ENCODE measurements at places on chromosomes 16 and 17.

DNA sequence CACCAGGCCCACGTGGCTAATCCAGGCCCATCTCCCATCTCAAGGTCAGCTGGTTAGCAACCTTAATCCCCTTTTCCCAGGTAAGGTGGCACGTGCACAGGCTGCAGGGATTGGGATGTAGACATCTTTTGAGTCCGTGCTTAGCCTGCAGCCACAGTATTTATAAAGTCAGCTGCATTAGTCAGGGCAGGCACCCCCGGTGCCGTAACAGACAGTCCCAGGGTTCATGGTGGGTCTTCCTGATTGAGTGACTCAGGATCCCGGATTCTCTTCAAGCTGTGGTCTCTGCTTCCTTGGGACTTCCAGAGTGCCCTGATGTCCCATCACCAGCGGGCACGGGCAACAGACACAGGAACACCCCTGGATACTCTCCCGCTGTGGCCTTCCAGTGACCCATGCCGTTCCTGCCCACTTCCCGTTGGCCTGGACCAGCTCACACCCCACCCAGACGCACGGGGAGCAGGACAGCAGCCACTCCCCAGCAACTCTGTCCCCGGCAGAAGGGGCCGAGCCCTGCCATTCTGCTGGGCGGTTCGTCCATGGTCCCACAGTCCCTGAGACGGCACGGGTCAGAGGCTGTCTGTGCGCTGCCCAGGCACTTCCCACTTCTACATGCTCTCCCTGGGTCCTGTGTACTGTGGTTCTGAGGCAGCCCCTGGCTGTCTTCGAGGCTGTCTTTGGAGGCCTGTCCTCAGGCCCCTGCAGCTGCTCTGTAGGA, 248.6 kb upstream of the GSE1 start:
- DNase-seq = no peak

GRCh38 chr17:66987059-66987616, 22.6 kb downstream of the CACNG4 start:
- no peak for DNase-seq

DNA sequence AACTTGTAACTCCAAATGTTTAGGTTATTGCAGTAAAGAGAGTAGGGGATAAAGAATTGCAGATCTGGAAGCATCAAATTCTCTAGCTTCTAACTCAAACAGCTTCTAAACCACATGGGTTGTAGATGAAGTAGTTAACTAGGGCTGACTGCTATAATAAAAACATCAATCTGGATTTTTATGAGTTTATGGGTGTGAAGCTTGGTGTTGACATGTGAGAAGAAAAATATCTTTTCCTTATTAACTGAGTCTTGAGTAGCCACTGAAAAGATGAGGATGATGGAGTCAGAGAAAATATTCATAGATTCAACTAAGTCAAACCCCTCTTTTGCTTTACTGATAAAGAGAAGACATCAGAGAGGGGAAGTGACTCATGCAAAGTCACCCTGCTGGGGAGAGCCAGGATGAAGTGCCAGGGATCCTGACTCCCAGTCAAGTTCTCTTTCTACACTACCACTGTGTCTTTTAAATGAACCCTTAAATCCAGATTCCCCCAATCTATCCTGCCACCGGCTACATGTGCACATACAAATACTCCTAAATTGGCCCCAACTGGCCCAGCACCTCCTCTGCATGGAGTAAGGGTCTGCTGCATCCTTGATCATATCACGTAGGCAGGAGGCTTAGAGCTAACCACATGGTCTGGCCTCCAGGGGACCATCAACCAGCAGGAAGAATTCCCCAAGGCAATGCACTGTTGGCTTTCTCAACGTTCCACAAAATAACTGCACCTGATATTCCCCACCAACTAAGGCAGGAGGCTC, 264.0 kb upstream of the CCL2 start:
- DNase-seq = no peak

DNA sequence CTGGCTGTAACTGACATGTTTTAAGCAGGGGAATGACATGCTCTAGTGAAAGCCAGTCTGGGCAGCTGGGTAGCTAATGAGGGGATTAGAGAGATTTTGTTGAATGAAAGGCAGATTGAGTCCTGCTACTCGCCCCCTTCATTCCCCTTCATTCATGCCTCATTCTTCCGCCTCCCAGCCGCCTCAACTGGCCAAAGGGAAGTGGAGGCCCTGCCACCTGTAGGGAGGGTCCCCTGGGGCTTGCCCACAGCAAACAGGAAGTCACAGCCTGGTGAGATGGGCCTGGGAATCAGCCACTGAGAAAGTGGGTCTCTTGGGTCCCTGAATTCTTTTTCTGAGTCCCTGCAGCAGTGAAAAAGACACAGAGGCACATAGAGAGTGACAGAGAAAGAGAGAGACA, 1.1 kb upstream of the CD19 start:
- DNase-seq = no peak

- DNase-seq = no peak
Measured at GRCh38 chr16:87826798-87827587, 42.3 kb downstream of the SLC7A5 start.

DNA sequence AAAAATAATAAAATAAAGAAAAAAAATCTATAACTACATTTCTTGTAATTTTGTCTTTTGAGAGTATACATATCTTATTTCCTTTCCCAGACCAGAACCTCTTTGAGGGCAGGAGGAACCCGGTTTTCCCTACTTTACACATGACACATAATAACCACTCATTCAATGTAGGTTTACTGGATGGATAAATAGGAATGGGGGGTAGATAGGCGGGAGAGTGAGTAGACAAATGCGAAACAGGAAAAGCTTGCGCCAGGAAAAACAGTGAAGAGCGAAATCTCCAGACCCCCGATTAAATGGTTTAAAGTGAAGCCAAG, 515 bp upstream of the GOSR2 start:
- DNase-seq = no peak
